ENCODE measurements at places on chromosomes 12 and 14.
A peak's percentile ranks its signal among the peaks of the same experiment; 100 is the strongest.

GRCh38 chr12:3421191-3421978 lies 69.6 kb upstream of the PRMT8 start:
- DNase-seq = no peak

GRCh38 chr12:98388126-98388525 lies 127.3 kb upstream of the TMPO start:
- no peak for DNase-seq

DNA sequence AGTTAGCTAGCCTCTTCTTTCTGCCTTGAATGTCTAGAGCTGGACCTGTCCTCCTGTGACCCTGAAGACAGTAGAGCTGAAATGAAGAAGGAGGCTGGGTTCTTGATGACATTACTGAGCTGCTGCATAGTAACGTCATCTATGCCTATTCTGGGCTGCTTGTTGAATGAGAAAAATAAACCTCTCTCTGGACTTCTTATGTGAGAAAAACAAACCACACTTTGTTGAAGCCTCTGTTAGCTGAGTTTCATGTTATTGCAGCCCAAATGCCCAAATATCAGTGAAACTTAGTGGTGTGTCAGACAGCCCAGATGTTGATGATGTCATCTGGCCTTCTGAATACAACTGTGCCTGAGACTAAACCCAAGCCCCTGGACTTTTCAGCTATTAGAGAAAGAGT lies 67.0 kb upstream of the MAX start:
- no peak for DNase-seq

GRCh38 chr12:105330931-105331804 lies 677 bp downstream of the C12orf75 start:
- peak; percentile 25 for DNase-seq

- no peak for DNase-seq
Measured at GRCh38 chr12:67364228-67364627, 95.1 kb downstream of the CAND1 start.

- DNase-seq = no peak
Measured at GRCh38 chr12:58412461-58413060, 471.2 kb downstream of the ATP23 start.

GRCh38 chr14:93337143-93337753 lies 4.4 kb upstream of the BTBD7 start:
- DNase-seq = no peak

GRCh38 chr12:26749781-26750180 lies 83.2 kb downstream of the ITPR2 start:
- no peak for DNase-seq

DNA sequence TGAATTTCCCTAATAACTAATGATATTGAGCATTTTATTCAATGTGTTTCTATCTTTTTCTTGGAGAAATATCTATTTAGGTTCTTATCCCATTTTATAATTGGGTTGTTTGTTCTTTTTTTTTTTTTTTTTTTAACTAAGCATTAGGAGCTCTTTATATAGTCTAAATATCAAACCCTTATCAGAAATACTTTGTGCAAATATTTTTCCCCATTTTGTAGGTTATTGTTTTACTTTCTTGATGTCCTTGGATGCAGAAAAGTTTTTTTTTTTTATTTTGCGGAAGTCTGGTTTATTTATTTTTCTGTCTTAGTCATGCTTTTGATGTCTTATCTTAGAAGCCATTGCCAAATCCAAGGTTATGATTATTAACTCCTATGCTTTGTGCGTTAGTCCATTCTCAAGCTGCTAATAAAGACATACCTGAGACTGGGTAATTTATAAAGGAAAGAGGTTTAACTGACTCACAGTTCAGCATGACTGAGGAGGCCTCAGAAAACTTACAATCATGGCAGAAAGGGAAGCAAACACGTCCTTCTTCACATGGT lies 434.3 kb upstream of the TBX3 start:
- no peak for DNase-seq

- DNase-seq = no peak
Measured at GRCh38 chr14:92687681-92688433, 60.6 kb downstream of the LGMN start.

- DNase-seq = no peak
Measured at GRCh38 chr12:86104087-86104486, 152.1 kb downstream of the MGAT4C start.

All from T-helper 9 cell (primary cell).